ENCODE measurements at places on chromosomes 1 and 21. TPM values are rescaled to one million over a fixed set of nuclear protein-coding genes. Genes with fewer than 3 reads are reported as not detected.

DNA sequence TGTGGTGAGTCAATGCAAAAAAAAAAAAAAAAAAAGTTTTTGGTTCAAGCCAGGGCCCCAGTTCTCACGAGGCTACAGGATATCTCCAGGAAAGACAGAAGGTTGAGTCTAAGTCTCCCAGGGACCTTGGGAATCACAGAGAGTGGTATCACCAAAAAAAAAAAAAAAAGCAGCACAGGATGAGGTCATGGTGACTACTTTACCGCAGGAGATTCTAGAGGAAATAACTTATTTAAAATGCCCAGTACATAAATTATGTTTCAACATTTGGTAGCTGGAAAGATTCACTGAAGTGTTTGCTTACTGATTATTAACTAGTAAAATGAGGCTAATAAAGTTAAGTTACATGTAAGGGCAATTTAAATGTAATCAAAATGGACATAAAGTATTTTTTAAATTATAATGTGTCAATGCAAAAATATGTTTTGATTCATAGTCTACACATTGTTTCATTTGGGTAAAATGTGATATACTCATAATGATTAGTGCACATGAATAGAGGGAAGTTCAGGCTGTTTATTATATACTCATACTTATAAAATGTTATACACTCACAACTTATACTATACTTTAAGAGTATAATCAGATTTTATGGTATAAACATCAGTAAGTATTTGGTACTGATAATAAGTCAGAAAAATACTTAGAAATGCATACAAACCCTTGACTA lies 84.1 kb downstream of the PLPPR5 start:
- no peak for DNase-seq

- peak; percentile 90 for DNase-seq
Measured at GRCh38 chr21:34029743-34030528, 43.4 kb upstream of the MRPS6 start.

- DNase-seq, result no peak
Measured at GRCh38 chr1:59554011-59554663, 257.2 kb downstream of the FGGY start.

- DNase-seq, result no peak
Measured at GRCh38 chr21:29481641-29482040, 182.9 kb downstream of the BACH1 start.

Gene LAMC2
- total RNA-seq, result 0.38 TPM

GRCh38 chr1:94982398-94982797 lies 55.5 kb upstream of the CNN3 start:
- DNase-seq, result no peak

- peak; percentile 51 for DNase-seq
Measured at GRCh38 chr1:107795441-107795840, 169.5 kb downstream of the VAV3 start.

DNA sequence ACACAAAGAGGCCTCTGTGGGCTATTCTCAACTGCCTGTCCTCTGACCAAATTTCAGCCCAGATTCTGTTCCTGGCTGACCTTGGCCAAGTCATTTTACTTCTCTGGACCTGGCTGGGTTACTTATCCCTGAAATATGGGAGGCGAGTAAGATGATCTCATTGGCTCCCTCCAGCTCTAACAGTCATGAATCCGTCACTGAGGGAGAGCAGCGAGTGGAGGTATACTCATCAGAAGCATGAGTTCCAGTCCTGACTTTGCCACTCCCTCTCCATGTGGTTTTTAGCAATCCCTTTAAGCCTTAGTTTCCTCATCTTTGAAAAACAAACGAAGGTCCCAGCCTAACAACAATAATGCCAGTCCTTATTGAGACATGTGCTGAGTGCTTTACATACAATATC lies 63.5 kb downstream of the CCDC185 start:
- DNase-seq, result no peak

- DNase-seq, result no peak
Measured at GRCh38 chr1:61163355-61163754, 81.0 kb downstream of the NFIA start.

DNA sequence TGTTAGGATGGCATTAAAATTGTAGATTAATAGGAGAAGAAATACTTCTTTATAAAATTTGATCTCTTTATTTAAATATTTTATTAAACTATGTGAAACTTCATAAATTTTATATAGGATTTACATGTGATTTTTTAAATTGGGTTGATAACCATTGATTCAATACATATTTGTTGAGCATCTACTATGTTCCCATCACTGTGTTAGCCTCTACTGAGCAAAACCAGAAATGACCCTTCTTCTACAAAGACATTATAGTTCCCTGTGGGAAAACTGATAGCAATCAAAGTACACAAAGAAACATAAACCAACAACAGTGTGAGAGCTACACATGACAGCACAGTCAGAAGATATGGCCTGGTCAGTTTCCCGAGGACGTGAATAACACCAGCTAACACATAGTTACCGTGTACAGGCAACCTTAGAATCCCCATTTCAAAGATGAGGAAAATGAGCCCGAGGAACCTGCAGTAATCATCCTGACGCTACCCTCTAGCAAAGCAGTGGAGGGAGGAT lies 12.2 kb downstream of the TTC13 start:
- no peak for DNase-seq

GRCh38 chr1:38139738-38140487 lies 93.3 kb upstream of the POU3F1 start:
- no peak for DNase-seq

DNA sequence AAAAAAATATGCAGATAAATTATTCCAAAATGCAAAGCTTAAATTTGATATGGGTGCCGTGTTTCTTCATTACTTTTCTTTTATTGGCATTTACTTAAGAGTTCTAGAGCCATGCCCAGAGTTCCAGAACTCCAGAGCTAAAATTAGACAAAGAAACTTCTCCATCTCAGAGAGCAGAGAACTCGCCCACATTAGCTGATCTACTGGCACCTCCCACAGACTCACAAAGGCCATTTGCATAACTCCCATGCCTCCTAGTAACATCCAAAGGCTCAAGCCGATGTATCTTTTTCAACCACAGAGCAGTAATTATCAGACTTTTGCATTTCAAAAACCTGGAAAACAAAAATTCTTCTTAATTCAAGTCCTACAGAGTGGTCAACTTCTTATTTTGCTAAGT lies 323.8 kb upstream of the ST6GALNAC5 start:
- no peak for DNase-seq

DNA sequence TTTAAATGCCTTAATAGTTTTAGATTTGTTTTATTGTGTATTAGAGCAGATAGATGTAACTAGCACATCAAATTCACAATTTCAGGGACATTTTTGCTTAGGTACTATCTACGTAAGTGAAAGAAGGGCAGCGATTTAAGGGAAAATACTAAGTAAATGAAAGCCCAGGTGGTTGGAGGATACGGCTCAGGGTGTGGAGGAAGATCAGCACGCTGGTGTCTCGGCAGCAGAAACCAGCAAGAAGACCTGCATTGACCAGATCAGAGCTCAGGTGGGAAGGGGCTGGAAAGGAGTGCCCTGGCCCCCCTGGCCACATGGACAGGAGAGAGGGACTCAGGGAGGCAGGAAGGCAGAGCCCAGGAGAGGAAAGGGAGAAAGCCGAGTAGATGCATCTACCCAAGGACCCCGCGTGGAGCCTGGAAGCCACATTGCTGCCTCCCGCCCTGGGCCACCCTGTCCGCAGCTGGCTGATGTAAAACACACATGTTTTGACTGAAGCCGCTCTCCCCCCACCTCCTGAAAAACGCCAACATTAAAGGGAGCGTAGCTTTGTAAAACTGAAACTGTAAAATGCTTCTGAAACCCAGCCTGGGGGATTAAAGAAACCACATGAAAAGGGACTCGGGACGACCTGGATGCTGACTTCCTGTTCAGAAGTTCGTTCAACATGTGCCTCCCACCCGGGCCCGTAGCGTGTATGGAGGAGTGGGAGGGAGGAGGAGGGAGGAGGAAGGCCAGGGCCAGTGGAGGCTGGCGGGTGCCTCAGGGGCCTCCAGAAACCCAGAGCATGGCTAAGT lies 72.6 kb upstream of the TARDBP start:
- DNase-seq, result peak; percentile 74

DNA sequence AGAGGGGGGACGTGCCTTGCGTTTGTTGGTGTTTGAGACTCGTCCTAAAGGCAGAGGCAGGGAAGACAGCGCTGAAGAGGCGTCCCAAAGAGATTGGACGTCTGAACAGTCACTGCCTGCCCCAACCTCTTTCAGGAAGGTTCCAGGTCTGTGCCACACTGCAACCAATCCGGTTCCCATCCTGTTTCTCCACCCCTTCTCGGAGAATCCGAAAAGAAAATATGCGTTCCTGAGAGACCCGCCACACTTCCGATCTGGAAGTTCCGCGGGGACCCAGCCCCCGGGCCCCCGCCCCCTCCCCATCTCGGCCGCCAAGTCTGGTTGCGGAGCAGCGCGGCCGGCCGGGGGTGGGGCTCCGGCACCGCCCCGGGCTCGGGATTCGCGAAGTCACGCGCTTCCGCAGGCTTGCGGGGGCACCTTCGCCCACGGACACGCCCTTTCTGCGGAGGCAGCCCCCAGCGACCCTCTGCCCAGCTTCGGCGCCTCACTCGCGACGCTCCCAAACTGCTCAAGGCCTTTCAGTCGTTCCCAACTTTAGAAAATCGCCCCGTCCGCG lies 124.5 kb upstream of the DPYD start:
- no peak for DNase-seq

Gene HIVEP3
- 0.70 TPM for total RNA-seq
